ENCODE measurements at places on chromosomes 1 and 21.
A peak's percentile ranks its signal among the peaks of the same experiment; 100 is the strongest.

DNA sequence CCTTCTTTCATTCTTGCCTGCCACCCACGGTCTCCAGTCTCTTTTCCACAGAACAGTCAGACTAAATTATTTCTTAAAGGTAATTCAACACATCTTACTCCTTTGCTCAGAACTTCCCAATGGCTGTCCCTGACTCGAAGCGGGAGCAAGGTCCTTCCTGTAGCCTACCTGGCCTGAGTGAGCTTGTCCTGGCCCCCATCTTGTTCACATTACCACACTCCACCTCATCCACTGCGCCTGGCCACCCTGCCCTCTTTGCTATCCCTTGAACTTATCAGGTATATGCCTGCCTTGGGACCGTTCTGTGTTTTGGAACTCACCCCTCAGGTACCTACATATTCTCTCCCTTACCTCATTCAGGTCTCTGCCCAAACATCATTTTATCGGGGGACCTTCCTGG, 13.3 kb upstream of the GLIS1 start:
- no peak for DNase-seq

DNA sequence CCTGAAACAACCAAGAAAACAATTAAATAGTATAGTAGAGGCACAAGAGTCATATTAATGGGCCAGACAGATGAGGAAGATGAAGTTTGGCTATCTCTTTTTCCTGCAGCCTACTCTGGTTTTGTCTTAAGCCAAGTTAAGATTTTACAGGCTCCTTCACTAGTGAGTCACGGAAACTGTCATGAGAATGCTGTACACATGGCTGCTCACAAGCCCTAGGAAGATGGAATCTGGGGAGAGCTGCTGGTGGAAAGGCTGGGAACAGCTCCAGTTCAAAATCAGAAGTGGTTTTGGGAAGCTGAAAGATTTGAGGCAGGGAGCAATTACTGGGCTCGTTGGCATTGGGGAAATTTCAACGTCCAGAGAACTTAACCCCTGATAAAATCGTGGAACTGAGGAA, 46.4 kb upstream of the S1PR1 start:
- no peak for DNase-seq

GRCh38 chr1:169121146-169121923, 14.8 kb downstream of the ATP1B1 start:
- DNase-seq: no peak

DNA sequence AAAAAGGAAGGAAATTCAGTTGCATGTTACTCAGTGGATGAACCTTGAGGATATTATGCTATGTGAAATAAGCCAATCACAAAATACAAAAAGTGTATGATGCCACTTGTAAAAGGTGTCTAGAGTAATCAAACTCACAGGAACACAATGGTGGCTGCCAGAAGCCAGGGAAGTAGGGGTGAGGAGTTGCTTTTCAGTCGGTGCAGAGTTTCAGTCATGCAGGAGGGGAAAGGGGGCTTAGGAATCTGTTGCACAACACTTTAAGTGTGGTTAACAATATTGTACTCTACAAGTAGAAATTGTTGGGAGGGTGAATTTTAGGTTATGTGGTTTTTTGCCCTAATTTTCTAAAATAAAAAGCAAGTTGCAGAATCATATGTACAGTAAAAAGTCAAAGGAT, 184.2 kb upstream of the RAB4A start:
- no peak for DNase-seq

DNA sequence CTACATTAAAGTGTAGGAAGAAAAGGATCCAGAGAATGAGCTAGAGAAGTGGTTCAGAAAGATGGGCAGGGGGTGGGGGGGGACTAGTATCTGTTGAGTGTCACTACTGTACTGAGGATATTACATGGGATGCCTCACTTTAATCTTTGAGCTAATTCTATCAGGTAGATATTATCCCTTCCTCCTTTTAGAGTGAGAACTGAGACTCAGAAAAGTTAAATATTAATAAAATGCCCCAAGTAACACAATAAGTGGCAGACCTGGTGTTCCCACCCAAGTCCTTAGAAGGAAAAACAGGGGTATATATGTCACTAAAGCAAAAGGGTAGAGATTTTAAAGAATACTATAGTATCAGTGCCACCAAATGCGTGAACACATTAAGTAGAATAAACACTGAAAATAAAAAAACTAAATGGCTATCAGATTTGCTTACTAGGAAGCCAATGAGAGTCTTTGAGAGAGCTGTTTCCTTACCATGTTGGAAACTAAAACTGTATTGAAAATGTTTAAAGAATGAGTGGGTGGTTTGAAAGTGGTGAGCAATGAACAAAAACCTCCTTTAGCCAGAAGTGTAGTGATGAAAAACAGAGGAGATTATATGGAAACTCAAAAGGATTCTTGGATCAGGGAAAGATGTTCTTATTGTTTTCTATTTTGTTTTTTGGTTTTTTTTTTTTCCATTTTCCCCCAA, 230.8 kb downstream of the BARHL2 start:
- no peak for DNase-seq

GRCh38 chr1:64516803-64517568, 47.1 kb downstream of the CACHD1 start:
- DNase-seq: peak; percentile 11

DNA sequence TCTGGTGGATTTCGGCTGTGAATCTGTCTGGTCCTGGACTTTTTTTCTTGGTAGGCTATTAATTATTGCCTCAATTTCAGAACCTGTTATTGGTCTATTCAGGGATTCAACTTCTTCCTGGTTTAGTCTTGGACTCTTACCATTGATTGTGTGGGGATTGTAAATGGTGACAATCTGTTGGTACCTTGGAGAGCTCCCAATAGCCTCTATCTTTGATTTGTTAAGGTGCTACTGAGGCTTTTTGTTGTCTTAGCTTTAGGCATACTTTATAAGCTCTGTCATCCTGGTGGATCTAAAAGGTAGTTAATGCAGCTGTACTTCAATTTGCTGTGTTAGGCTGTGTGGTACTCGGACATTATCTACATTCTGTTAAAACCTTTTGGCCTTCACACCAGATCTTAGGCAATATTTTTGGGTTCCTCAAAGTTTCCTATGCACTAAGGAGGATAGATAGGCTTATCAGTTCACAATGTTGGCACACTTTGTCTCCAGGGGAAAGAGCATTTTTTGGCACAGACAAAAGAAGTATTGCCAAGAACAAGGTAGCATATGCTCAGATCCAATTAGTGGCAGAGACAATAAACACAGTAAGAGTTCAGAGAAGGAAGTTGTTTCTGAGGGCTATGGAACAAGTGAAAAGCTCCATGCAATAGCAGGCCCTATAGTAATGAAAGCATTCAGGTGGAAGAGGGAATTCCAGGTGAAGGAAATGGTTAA, 230.4 kb downstream of the PDE4B start:
- DNase-seq: no peak

DNA sequence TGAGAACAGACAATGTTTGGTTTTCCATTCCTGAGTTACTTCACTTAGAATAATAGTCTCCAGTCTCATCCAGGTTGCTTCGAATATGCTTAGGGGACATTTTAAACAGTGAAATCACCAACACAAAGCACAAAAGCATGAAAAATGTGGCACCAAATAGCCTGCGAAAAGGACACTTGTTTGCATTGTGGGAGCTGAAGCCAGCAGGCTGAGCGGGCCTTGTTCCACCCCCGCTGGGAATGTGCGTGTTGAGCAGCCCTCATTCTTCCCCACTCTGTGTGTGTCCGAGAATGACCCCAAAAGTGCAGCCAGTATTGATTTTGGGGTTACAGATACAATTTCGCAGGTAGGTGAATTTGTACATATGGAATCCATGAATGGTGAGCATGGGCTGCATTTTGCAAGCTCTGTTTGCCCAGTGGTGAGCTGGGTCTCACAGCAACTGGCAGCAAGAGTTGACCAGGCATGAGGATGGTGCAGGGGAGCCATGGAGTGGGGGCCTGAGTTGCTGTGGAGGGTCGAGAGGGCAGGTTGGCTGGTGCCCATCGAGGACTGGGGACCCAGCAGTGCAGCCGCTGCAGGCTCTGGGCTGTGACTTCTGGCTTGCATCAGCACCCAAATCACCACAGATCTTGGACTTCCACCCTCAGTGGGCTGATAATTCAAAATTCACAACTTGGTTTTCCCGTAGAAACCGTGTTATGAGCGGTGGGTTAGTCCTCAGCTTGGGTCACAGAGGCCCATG, 29.4 kb downstream of the NENF start:
- DNase-seq: no peak

DNA sequence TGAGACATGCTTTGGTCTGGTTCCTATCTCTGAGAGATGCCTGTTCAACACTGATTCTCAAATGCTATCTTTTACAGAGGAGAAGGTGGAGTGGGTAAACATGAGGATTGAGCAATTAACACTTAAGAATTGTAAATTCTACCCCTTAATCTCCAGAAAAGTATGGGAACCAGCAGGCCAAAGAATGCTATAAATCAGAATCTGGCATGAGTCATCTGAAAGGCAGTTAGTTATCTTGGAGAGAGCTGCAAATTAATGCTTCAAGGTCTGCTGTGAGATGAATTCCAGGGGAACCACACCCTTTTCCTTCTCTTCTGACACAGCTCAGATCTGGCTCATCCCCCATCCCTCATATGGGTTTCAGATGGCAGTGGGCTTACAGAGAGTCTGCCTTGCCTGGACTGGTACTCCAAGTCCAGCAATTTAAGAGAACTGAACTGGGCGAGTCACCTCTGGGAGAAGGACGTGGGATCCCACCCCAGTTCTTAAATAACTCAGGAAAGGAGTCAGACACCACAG, 5.2 kb downstream of the S100A10 start:
- DNase-seq: peak; percentile 87

DNA sequence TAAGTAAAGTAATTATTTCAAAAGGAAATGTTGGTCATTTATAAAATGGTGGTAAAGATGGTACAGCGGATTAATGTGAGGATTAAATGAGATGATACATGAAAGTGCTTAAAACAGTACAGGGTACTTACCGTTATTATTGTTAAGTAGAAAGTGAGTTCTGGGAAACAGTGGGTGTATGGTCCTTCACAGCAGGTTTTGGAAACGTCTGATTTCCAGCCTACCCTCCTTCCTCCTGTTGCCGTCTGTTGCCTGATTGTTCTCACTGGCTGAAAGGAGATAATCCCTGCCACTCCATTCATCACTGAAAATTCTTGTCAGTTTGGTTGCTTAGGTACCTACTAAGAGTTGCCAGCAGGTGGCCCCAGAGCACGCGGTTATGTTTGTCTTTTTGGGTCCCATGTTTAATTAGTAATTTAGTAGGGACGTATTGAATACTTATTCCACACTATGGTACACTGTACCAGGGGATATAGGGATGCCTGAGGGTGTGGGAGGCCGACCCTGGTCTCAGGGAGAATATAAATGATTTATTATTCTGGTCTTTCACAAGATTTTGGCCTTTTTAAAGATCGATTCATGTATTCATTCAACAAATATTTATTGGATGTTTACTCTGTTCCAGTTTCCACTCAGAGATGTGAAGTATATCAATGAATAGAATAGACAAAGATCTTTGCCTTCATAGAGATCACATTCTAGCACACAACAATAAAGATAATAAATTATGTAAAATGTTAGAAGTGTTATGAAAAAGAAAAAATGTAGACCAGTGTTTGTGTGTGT, 30.8 kb upstream of the RPTN start:
- DNase-seq: peak; percentile 48

DNA sequence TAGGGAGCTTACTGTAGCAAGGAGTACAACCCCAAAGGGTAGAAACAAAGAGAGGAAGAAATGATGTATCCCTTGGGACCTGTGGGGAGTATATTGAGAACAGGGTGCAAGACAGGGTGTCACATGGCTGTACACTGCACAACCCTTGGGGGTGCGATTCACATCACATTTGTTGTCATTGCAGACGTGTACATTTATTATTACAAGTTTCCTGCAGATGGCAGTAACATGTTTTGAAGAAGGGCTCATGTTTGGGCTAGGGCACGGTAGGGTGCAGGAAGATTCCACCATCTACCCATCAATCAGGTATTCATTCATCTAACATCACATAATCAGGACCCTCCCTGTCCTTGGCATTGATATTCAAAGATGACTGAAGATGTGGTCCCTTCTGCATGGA, 62.5 kb downstream of the NDUFS5 start:
- DNase-seq: no peak

DNA sequence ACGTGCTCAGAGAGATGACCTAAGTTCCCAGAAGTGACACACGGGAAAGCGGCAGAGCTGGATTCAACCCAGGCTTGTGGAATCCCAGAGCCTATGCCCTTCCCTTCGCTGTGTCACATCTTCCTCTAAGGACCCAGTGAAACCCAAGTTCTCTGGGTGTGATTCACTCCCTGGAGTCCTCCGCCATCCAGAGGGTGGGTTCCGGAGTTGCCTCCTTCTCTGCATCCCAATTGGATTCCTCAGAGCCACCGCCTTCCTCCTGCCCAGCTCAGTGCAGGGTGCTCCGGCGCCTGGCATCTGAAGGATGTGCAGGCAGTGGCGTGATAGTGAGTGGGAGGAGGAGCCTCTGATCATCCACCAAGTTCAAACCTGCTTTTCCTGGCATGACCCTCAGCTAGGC, 20.7 kb upstream of the RCC2 start:
- peak; percentile 94 for DNase-seq

- no peak for DNase-seq
Observed at GRCh38 chr1:40239626-40240025, 8.1 kb upstream of the TMCO2 start.

DNA sequence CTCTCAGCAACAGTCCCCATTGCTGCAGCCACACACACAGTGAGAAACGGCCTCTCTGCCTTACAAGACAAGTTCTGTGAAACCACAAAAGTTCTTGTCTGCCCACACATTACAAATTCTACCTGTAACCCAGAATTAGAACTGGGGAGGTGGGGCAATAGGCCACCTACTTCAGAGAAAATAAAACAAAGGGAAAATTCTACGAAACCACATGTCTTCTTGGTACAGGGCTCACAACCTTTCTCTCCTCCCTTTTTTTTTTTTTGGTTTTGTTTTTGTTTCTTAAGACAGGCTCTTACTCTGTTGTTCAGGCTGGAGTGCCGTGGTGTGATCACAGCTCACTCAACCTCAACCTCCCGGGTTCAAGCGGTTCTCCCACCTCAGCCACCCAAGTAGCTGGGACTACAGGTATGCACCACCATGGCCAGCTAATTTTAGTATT, 30.2 kb downstream of the LPAR3 start:
- no peak for DNase-seq

Measured in RWPE1 (cell line).